ENCODE measurements at places on chromosomes 16 and 17. TPM values are rescaled to one million over a fixed set of nuclear protein-coding genes. Genes with fewer than 3 reads are reported as not detected.

GRCh38 chr16:2846511-2847310 is 11.3 kb downstream of the PRSS22 start:
- peak; percentile 84 for DNase-seq

GRCh38 chr16:82456683-82457082 is 170.1 kb upstream of the CDH13 start:
- DNase-seq: peak; percentile 81

- DNase-seq: no peak
Measured at GRCh38 chr17:1229349-1229899, 40.8 kb upstream of the BHLHA9 start.

DNA sequence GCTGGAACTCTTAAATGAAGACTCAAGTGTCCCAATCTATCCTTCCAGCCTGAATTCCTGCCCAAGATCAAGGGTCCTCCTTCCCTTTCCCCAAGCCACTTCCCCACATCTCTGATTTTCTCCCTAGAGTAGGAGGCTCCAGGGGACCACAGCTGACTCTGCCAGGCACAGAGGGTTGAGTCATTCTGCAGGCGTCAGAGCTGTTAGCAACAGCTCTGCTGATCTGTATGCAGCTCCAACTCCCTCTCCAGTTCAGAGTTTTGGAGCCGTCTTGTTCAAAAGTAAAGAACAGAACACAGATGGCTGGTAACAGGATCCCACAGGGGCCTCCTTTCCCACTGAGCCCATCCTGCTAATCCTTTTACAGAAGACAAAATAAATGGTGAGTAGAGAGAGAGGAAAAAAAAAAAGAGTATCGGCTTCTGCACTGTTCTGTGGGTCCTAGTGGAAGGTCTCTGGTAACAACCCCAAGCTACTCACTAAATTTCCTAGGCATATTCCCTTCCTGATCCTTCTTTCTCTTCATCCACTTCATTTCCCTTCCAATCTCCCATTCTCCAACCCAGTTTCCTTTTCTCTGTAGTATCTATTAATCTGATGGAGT is 13.4 kb upstream of the TAOK1 start:
- no peak for DNase-seq

CDH5 gene
- not detected for total RNA-seq

KCNJ2 gene
- 0.18 TPM for total RNA-seq

NRN1L gene
- total RNA-seq: 2.5 TPM
